ENCODE measurements at places on chromosomes 4 and X.

DNA sequence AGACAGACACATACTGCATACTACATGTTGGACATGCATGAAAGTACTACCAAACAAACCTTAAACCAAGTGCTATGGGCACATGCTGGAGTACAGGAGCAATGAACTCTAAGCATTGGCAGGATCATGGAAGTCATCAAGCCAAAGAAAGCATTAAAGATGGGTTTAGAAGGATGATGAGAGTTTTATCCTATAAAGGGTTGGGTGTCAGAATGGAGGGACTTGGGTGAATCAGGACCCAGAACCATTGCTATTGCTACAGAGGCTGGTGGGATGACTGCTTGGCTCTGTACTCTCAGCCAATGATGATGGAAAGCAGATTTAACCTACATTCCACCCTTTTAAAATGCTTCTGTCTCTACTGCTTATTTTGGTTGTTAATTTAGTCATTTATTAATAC, 233.9 kb upstream of the EDA2R start:
- no peak for DNase-seq

DNA sequence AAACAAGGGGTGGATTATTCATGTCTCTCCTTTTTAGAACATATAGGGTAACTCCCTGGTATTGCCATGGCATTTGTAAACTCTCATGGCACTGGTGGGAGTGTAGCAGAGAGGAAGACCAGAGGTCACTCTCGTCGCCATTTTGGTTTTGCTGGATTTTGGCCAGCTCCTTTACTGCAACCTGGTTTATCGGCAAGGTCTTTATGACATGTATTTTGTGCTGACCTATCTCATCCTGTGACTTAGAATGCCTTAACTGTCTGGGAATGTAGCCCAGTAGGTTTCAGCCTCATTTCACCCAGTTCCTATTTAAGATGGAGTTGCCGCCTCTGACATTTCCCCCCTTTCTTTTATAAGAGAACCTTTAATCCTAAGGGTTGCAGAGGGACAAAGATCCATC, 45.8 kb downstream of the MGST2 start:
- no peak for DNase-seq

- DNase-seq: no peak
Observed at GRCh38 chrX:65589304-65589703, 54.7 kb upstream of the LAS1L start.

DNA sequence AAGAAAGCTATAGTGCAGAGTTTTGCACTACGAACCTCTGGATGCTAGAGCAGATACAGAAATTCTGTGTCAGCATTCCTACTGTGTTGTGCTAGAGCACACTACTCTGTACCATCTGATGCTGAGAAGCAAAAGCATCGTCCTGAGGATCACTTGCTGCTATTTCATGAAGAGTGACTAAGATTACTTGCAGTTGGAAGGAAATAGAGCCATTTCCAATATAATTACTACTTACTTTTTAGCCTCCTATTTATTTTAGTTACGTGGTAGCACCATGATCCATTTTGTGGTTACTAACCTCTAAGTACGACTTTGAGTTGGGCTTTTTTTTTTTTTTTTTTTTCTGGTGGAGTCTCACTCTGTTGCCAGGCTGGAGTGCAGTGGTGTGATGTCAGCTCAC, 226.7 kb downstream of the PALLD start:
- DNase-seq: no peak

- no peak for DNase-seq
Observed at GRCh38 chr4:14264437-14264836, 636.9 kb upstream of the BOD1L1 start.

GRCh38 chrX:150014525-150014924, 76.2 kb upstream of the EOLA2 start:
- no peak for DNase-seq

DNA sequence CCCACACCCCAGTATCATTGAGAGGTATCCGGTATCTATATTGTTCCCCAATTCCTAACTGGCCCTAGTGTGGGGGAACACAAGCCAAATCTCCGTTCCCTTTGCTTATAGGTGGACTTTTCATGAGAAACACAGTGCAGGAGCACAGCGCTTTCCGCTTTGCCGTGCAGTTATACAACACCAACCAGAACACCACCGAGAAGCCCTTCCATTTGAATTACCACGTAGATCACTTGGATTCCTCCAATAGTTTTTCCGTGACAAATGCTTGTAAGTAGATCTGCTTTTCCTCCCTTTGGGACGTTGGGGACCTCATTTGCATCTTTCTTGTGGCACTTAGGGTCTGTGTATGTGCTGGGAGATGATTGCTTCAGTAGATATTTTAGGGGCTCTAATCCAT, 1.6 kb downstream of the GRIA3 start:
- no peak for DNase-seq
